ENCODE measurements at places on chromosomes 13 and 19.
A peak's percentile ranks its signal among the peaks of the same experiment; 100 is the strongest.

DNA sequence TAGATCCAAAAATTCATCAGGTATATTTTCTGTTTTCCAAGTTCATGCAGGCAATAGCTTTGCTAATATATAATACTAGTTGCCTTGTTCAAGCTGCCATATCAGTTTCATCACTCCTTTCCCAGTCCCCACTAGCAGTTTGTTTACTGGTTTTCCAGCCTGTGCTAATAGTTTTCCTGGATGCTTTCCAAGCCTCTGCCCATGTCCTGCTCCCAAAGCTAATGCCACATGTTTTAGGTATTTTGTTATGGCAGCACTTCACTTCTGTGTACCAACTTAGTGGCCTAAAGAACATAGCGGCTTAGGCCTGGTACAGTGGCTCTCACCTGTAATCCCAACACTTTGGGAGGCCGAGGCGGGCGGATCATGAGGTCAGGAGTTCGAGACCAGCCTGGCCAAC, 28.1 kb upstream of the ZNF527 start:
- no peak for DNase-seq

DNA sequence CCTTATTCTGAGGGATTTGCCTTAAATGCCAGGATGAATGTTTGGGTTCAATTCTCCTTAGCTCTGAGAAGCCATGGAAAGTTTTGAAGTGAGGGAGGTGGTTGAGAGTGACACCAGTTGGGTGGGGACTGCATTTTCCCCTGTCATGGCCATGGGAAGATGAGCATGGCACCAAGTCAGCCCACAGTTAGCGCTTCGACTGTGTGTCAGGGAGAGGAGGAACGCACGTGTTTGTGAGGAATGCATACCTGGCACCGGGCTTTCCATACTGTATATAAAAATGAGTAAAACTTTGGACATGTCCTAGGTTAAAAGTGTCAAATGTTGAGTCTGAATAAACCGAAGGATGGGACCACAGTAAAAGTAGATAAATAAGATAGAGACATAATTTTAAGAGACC, 187.5 kb upstream of the KL start:
- no peak for DNase-seq

- DNase-seq = no peak
Observed at GRCh38 chr13:25478186-25478585, 106.4 kb downstream of the ATP8A2 start.

DNA sequence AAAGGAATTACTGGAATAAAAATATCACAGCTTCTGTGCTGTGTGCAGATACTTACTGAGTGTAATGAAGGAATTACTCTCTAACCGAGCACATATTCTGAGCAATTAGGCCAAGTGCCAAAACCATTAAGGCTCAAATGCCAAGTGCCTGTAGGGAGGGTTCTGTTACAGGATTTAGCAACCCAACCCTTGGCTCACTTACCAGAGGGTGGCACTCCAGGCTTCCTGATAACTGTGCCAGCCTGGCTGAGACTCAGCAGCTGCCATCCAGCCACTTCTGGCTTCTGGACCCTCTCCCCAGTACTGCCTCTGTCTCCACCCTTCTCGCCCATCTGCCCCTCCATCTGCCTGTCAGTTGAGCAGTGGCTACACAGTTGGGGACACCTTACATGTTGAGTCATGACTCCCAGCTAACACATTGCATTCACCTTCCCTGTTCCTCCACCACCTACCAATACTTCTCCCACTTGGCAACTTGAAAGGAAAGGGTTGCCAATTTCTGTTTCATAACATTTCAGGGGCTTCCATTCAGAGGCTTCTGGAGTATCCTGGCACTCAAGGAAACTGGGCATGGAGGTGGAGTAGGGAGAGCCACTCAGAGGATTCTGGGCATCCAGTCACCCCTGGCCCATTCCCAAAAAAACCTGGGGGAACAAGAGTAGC, 110.5 kb downstream of the COG6 start:
- peak; percentile 83 for DNase-seq

DNA sequence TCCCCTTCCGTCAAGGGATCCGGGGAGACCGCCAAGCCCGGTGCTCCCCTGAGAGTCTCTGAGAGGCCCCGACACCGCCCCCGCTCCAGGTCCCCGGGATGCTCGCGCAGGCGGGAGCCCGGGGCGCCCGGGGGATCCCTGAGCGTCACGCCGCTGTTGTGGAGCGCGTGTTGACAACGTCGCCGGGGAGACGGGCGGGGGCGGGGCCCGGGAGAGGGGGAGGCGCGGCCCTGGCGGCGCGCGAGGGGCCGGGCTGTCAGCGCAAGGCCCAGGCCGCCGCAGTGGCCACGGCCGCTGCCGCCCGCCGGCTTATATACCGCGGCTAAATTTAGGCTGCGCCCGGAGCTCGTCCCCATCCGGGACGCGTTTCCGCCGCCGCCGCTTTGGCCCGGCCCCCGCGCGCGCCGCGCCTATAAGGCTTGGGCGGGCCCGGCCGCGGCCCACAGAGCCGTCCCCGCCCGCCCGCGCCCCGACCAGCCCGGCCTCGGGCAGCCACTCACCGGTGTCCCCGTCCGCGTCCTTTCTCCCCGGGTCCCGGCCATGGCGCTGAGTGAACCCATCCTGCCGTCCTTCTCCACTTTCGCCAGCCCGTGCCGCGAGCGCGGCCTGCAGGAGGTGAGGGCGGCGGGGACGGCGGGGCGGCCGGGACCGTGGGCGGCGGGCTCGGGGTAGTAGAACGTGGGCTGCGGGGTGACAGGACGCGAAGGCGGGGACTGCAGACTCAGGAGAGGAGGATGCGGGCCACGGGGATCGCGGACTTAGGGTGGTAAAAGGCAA, at the start of gene KLF2:
Gene KLF2, plus strand, starts transcription at position 443 of the 777 bp plus-strand sequence. Its CDS starts 98 bp downstream, at position 541.
- peak; percentile 58 for DNase-seq

DNA sequence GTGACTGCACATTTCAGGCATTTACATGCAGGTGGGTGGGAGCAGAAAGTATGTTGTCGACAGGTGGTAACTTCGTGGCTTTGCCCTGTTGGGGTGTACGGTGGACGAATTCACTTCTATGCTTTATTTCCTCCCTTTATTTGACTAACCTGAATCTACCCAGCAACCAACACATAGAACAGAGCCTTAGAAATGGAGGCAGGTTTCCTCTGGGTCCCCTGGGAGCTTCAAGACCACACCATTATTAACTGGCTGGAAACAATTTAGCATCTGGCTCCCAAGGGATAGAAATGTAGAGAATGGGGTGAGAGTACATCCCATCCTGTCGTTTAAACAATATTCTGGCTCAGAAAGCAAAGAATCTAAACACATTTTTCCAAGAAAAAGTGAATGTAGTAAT, 244.4 kb downstream of the DLEU7 start:
- no peak for DNase-seq

GRCh38 chr13:75308222-75308621, 173.7 kb downstream of the TBC1D4 start:
- DNase-seq = no peak

DNA sequence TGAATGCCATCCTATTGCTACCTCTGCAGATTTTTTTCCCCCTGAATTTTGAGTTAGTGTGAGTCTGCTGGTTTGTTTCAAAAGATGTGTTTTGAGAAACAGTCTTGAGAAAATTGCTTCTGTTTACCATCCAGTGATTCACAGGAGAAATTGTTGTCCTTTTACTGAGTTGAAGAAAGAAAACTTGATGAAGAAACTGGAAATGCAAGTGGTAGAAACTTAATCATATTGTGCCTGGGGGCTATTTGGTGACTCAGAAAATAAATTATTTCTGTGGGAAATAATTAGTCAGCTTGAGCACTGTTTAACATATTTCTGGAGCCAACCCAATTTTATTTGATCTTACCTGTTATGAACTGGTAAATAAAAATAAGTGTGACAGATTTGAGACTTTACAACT, 35.4 kb downstream of the PAN3 start:
- no peak for DNase-seq

DNA sequence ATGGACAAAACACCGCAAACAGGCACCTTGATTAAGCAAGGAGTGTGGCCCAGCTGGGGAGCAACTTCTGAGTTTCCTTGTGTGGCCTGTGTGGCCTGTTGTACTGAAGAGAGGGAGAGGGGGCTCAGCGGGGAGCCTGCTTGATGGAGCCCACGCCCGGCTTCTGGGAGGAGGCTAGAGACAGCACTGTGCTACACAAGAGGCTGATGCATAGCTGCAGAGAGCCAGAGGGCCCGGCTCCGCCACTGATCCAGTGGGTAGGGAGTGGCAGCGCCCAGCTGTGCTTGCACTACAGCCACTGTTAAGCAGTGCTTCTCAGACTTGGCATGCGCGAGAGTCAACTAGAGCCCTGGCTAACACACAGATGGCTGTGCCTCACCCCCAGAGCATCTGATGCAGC, 19.0 kb downstream of the LYL1 start:
- DNase-seq = peak; percentile 94

DNA sequence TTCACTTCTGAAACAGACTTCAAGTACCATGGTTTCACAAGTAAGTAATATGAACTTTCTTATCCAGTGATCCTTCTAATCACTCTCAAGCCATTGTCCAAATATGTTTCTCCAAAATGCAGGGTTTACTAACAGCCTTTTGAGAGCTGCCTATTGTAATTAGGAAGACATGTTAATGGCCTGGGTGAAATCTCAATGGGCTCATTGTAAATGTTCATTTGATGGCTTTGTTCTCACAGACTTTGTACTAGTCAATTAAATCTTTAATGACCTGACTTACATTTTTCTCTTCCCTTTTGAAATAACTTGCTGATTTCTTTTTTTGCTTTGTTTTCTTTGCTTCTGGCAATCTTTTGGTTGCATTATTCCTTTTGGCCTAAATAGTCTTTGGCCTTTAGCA, 444.8 kb downstream of the LIG4 start:
- DNase-seq = no peak

DNA sequence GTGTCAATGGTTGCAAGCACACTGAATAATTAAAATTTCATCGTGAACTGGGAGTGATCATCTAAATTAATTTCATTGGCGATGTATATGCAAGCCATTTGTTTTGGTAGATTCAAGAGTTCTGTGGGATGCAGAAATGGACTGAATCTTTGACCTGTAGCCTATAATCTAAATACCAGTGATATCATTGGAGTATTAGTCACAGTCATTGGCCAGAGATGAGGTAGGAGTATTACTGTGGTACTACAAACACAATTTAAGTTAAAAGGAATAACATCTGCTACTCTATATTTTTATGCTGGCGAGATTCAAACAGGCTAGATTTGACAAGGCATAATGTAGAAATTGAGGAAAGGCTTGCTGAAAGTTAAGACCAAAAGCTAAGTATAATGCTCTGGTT, 14.0 kb downstream of the FRY start:
- no peak for DNase-seq

DNA sequence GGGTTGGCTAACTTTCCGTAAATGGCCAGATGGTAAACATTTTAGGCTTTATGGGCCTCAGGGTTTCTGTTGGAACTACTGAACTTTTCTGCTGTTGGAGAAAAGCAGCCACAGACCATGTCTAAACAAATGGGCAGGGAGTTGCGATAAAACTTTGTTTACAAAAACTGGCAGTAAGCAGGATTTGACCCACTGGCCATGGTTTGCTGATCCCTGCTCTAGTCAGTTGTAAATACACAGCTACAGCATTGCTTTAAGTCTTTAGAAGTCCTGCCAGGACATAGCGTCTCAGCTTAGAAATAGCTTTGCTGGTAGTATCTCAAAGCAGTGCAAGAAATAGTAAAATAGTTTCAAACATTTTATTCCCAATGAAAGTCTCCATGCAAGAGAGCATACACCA, 88.4 kb downstream of the NALCN start:
- DNase-seq = no peak

GRCh38 chr13:93505104-93505952, 278.7 kb downstream of the GPC6 start:
- no peak for DNase-seq

All from posterior cingulate gyrus (tissue), 11 donors.